Muscle of back (tissue), 13 donors: ENCODE measurements at places on chromosomes 13 and 19.

- DNase-seq: no peak
Observed at GRCh38 chr19:7902796-7903243, 857 bp upstream of the MAP2K7 start.

GRCh38 chr13:49938314-49938713, 2.2 kb upstream of the SPRYD7 start:
- no peak for DNase-seq

DNA sequence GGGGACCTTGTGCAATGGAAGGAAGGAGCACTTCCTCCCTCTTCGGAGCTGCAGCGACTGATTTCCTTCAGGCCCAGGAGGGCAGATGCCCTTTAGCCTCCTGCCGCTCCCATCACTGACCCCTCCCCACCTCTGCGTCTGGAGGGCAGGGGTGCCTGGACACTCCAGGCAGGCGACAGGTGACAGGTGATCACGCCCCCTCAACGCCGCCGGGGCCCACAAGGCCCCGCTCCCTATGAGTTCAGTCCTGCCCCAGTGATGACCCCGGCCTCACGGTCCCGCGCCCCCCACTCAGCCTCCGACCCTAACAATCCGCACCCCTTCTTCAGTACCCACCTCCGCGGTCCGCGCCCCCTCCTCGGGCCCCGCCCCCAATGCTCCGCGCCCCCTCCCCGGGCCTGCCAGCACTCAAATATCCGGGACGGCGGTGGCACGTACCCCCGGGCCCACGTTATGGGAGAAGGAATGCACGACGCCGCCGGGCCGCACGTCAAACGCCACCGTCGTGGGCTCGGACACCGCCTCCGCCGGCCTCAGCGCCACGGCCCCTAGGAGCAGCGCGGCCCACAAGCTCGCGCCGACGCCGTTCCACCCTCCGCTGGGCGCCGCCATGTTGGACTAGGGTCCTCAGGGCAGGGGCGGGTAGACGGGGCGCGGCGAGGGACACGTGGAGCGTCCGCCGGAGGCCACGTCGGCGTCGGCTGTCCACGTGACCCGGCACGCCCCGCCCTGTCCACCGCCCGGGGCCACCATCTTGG, at the start of gene MYDGF:
Gene MYDGF, minus strand, starts transcription at position 620 of the 758 bp plus-strand sequence. Its CDS starts 8 bp downstream, at position 612.
- DNase-seq: peak; percentile 89

DNA sequence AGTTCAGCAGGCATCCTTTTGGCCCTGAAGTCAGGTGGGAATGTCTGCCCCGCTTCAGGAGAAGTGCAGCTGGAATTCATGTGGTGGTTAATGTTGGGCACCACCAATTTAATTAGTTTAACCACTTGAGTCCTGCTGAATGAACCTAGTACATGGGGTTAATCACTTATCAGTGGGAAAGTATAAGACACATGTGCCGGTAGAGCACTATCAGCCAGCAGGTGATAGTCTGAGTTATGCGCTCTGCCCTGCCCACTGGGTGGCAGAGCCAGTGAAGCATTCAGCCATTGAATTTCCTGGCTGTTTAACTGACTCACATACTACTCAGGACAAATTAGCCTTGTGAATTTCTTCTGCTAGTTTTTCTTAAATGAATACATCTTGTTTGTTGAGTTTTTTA, 789.7 kb upstream of the PRR20A start:
- DNase-seq: no peak

GRCh38 chr13:101639711-101640110, 187.2 kb downstream of the ITGBL1 start:
- no peak for DNase-seq

DNA sequence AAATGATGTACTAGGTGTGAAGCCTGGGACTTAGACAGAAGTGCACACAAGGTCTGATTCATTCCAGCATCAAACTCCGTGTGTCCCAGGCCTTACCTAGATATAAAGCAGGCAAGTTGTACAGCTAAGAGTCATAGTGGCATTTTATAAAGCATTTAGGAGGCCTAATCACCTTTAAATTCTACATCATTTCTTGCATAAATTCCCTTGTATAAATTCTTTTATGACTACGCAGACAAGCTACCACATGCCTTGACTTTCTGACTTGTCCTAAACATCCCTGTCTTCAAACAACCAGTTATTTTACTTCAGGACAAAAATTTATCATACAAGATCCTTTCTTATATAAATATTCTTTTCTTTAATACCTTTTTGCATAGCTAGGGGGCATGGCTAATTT, 22.5 kb downstream of the TMEM255B start:
- no peak for DNase-seq

DNA sequence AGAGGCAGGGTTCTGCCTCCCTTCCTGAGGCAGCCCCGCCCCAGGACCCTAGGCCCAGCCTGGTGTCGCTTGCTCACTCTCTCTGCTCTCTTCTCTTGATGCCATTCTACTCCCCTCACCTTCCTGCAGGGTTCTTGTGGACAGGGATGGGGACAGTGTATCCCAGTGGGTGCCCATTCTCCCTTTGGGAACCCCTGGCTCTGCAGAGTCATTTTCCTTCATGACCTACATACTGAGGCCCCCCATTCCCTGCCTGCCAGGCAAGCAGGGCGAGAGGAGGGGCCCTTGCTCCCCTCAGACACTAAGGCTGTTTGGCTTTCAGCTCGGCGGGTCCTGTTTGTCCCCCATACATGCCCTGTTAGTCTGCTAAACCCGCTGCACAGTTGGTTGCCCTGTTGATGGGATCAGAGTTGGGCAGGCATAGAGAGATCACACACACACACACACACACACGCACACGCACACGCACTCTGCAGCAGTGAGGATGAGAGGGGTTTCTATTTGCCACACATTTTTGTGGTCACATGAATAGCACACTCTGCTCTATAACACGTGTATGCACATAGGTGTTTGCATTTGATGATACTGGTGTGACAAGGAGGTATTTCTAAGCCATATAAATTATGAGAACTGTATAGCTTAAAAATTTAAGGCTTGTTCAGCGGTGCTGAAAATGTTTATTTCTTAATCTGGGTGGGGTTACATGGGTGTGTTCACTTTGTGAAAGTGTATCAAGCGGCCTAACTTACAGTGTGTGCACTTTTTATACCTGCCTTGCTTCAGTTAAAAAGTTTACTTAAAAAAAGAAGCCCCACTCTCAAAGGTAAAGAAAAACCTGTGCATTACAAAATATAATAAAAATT, 20.3 kb downstream of the NFIX start:
- DNase-seq: peak; percentile 71

DNA sequence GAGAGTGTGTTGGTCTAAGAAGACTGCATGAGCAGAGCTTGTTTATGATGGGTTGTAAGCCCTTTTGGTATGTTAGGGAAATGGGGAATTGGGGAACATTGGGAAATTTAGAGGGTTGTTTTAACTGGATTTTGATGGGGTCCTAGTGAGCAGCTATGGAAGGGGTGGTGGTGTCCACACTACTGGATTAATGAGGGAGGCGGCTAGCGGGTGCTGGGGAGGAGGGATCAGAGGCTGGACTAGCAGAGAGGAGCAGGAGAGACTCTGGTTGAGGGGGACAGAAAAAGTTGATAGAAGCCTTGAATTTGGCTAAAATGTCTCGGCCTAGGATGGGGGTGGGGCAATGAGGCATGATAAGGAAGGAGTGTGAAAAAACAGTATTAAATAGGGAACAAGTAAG, 1369.1 kb downstream of the UQCRFS1 start:
- DNase-seq: no peak

- DNase-seq: no peak
Observed at GRCh38 chr13:52615812-52616211, 26.4 kb upstream of the HNRNPA1L2 start.
